ENCODE measurements at places on chromosomes 2 and 18.

DNA sequence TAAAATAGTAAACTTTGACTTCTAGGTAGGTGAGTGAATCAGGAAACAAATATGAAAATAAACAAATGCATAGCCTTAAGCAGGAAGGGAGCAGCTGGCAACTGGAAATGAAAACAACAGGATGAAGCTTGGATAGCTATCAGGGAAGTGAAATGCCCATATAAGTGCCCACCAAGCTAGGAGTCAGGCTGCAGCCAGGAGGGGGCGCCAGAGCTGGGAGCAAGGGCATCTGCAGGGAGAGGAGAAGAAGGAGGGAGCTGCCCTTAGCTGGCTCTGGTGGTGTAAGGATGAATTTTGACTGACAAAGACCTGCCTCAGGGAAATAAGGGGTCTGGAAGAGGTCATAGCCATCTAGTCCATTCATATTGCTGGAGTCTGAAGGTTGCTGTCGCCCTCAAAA is 298.3 kb downstream of the TDRD15 start:
- peak; percentile 63 for DNase-seq

- peak; percentile 96 for DNase-seq
Observed at GRCh38 chr2:84807063-84807485, 73.8 kb downstream of the TRABD2A start.

DNA sequence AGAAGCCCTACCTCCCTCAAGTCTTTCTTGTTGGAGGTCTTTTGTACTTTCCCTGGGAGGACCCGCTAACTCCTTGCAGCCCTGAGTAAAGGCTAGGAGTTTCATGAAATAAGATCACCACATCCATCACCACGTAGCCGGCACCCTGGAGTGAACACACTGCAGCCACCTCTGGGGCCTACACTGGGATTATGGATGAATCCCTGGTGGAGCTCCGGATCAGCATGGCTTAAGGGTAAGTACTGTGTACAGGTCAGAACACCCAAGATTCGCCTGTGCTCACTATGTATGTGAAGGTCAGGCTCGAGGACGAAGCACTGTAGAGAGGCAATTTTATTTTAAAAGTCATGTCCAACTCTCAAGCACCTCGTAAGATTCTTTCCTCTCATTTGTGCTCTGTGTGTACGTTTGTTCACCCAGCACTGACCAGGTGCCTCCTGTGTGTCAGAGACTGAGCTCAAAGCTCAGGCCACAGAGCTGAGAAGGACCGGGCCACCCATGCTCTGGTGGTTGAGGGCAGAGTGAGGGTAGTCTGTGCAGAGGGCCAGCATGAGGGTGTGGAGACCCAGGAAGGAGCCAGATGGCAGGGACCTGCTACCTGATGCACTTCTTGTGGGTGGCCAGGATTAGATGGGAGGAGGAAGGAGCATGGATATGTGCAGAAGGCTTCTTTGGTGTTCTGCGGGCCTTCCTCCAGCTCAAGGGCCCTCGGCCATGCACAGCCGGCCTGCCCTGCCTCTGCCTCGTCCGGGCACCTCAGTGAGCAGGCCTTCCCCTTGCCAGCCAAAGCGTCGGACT is 66.7 kb upstream of the TFCP2L1 start:
- no peak for DNase-seq

DNA sequence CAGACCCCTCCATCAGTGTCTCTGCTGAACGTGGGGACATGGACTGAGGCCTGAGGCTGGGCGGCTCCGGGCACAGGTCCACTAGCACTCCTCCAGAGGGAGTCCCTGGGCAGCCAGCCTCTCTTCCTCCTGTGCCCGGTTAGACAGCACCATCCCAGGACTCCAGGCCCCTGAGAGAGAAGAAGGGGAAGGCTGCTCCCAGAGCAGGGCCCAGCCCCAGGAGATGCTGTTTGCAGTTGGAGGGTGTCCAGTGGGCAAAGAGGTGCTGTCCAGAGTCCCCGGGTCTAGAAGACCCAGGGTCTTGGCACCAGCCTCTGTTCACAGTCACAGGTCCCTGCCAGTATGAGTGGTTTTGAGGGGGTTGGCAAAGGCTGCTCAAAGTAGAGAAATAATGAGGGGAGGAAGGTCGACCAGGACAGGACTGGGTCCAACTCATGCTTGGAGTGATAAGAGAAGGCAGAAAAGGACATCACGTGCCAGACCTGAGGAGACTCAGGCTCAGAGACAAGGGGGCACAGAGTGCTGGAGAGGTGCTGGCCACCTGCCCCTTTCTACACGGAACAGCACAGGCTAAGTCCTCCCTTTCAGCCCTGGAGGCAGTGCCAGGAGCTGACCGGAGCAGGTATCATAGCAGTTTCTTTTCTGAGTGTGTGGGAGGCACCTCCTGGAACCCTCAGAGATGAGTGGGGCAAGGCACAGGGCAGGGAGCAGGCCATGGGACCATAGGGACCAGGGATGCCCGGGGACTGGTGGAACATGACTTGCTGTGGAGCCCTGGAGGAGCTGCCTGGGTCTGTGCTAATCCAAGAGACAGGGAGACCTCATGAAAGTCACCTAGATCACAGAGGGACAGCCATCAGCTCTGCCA is 21.1 kb downstream of the CRACDL start:
- no peak for DNase-seq

GRCh38 chr2:23940718-23941620 is 706 bp downstream of the UBXN2A start:
- DNase-seq, result peak; percentile 72

- DNase-seq, result no peak
Observed at GRCh38 chr2:45316576-45317338, 294.3 kb downstream of the SRBD1 start.

- no peak for DNase-seq
Observed at GRCh38 chr18:44744161-44745121, 63.8 kb downstream of the SETBP1 start.

DNA sequence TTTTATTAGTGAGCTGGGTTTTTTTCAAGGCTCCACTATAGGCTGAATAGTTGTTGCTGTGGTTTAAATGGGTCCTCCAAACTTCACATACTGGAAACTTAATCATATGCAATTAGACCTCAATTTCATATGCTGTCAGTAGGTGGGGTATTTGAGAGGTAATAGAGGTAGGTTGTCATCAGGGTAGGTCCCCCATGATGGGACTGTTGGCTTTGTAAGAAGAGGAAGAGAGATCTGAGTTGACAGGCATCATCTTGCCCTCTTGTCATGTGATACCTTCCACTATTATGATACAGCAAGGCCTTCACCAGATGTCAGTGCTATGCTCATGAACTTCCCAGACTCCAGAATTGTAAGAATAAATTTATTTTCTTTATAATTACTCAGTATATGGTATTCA is 819.4 kb downstream of the LRP1B start:
- no peak for DNase-seq

DNA sequence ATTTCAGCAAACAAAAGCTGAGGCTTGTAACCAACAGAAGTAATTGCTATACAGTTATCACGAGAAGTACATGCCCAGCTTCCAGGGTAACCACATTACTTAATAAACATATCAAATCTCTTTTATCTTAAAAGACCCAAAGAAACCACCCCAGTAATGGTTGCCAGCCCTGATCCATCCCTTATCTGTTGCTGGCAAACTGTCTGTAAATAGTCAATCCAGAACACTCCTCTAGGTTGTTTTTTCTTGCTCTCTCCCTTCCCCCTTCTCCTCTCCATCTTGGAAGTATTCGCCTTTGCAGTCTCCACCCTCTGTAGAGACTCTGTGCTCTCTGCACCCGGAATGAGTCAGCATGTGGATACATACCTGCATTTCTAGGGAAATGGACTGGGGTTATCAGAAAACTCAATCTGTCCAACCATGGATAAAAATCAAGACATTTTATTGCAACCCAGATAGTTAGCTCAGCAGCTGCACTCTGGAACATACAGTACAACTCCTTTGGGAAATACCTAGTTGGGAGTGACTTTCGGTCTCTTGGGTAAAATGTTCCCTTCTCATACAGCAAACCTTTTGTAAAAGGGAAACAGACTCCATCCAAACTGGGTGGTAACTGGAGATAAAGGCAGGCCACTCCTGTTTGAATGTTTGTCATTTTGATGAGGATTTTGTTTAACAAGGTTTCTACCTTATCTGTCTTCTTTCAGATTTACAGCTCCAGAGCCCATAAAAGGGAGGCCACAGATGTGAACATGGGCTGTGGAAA is 123.5 kb upstream of the FOSL2 start:
- DNase-seq, result no peak

DNA sequence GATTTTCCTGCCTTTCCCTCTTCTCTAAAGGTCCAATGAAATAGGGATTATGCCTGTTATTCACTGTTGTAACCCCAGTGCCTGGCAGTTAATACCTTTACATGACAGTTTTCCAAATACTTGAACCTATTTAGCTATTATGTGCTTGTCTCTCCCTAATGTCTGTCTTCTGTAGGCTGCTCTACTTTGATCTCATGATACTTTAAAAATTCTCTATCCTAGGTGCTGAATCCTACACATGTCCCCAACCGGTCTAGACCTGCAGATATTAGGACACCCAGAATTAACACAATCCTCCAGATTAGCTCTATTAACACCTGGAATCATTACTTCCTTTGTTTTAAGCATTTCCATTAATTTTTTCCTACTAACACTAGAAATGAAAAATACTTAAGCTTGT is 7.3 kb downstream of the CEBPZ start:
- DNase-seq, result no peak

GRCh38 chr18:77032181-77032701 is 100.3 kb downstream of the MBP start:
- no peak for DNase-seq

GRCh38 chr2:71276311-71277146 is 49.6 kb upstream of the PAIP2B start:
- peak; percentile 88 for DNase-seq

GRCh38 chr18:6941996-6942395 is 175.6 kb downstream of the LAMA1 start:
- no peak for DNase-seq

- no peak for DNase-seq
Observed at GRCh38 chr2:10144771-10145518, 22.4 kb downstream of the RRM2 start.

GRCh38 chr18:55321265-55322177 is 266.5 kb downstream of the TCF4 start:
- peak; percentile 88 for DNase-seq

DNA sequence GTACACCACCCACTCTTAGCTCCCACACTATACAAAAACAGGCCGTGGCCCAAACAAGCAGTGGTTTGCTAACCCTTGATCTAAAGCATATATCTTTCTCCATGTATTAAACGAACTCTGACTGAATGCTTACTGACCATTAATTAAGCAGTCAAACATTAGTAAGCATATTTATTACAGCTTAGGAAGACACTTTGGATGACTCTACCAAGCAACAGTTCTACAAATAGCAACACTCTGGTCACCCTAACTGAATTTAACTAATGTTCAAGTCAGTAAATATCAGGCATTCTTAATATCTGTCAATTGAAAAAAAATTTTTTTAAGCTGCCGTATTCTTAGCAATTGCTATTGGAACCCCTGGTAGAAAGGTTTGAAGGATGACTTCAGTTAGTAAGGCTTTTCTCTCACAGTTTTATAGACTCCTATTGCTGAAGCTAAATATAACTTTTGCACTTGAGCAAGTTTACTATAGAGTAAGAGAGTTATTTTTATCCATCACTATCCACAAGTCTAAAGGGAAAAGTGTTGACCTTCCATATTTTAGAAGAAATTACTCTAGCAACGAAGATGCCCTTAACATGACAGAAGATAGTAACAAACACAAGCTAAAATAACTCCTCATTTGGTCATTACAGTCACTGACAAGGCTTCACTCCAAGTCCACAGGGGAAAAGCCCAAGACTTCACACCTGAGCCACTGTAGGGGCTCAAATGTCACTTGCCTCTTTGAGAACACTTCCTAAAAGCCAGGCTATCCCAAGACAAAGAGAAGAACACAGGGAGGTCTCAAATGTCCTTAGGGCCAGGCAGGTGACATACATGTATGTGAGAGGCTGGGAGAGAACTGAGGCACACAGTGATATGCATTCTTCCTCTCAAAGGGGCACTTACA is 74.4 kb downstream of the RTN4 start:
- DNase-seq, result no peak

- DNase-seq, result no peak
Observed at GRCh38 chr2:200220251-200220650, 86.2 kb upstream of the SPATS2L start.

GRCh38 chr18:23828426-23828825 is 139.2 kb downstream of the LAMA3 start:
- no peak for DNase-seq

DNA sequence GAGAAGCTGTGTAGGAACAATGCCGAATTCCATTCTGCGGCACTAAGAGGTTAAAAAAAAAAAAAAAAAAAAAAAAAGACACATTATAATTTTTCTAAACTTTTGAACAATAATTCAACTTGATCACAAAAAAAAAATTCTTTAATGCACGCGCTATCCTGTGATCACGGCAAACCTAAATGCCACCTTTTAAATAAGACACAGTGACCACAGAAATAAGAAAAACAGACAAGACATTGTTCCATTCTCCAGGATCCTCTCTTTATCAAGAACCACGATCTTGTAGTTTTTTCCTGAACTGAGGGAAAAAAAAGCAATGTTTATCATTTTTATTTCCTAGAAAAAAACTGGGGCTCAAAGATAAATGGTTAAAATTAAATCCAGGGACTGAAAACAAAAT is 9.4 kb downstream of the SUCLG1 start:
- no peak for DNase-seq

Data from SJSA1 (cell line).